Sigmoid colon (tissue), 7 donors: ENCODE measurements at places on chromosomes 16 and 17.
A peak's percentile ranks its signal among the peaks of the same experiment; 100 is the strongest.

GRCh38 chr17:62084585-62084984 is 19.5 kb upstream of the MED13 start:
- no peak for DNase-seq

GRCh38 chr16:74448990-74449389 is 27.7 kb upstream of the CLEC18B start:
- DNase-seq = peak; percentile 87

GRCh38 chr17:7841396-7841914 is 7.4 kb downstream of the KDM6B start:
- DNase-seq = peak; percentile 97

DNA sequence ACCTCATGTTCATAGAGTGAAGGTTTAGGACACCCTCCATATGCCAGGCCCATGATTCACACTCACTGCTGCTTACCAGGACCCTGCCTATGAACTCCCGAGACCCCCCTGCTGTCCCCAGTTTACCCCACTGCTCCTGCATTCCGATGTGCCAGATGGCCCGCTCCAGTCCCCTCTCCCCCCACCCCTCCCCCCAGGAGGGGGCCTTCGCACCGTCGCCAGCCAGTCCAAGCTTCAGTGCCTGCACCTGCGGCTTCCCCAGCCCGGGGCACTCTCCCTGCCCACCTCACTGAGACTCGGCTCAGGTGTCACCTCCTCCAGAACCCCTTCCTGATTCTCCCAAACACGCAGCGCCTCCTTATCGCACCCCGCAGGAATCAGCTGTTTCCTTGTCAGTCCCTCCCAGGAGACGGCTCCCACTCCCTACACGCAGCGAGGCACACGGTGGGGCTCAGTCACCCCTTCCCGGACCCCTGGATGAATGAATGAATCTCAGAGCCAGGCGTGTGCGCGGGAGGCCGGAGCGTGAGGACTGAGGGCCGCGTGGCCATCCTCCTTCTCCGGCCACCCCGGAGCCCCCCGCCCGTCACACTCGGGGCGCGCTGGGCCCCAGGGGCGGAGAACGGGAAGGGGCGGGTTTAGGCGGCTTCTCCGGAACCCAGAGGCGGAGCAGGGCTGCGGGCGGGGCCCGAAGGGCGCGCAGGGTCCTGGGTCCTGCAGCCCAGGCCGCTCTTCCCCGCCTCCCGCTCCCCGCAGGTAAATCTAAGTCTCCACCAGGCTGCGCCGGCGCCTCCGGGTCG is 1.6 kb downstream of the MYO1C start:
- DNase-seq = peak; percentile 83

- no peak for DNase-seq
Measured at GRCh38 chr17:78082988-78083387, 45.6 kb downstream of the TMC6 start.

- DNase-seq = peak; percentile 74
Measured at GRCh38 chr17:32876417-32877163, at the start of gene MYO1D. TSS of gene MYO1D (minus strand) at chr17:32877124. CDS start at chr17:32876872, 252 bp downstream.

- DNase-seq = no peak
Measured at GRCh38 chr17:17440938-17441675, 35.7 kb upstream of the MED9 start.

DNA sequence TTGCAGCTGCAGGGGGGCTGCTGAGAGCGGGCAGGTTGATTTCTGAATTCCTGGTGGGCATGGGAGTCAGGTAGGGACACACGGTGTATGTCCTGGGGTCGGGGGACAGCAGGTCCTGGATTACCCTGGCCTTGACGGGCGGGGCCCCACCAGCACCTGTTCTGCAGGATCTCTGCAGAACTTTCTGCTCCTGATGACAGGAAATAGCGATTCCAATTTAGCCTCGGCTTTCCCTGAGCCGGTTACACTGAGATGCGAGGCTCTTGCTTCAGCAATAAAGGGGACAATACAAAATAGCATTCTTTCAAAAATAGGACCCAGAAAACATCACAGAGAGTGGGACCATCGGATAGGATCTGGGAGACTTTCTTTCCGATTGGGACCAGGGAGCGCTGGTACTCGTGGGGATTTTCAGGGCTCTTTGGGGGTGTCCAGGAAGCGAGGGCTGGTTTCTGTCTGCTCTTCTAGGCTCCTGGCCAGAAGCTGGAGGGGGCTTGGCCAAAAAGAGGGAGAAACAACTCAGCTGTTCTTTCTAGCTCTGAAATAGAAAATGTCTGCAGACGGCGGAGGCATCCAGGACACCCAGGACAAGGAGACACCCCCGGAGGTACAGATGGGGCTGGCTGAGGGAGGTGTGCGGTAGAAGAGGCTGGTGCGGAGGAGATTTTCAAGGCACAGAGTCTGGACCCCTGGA is 642 bp downstream of the ZNF205 start:
- DNase-seq = peak; percentile 77

DNA sequence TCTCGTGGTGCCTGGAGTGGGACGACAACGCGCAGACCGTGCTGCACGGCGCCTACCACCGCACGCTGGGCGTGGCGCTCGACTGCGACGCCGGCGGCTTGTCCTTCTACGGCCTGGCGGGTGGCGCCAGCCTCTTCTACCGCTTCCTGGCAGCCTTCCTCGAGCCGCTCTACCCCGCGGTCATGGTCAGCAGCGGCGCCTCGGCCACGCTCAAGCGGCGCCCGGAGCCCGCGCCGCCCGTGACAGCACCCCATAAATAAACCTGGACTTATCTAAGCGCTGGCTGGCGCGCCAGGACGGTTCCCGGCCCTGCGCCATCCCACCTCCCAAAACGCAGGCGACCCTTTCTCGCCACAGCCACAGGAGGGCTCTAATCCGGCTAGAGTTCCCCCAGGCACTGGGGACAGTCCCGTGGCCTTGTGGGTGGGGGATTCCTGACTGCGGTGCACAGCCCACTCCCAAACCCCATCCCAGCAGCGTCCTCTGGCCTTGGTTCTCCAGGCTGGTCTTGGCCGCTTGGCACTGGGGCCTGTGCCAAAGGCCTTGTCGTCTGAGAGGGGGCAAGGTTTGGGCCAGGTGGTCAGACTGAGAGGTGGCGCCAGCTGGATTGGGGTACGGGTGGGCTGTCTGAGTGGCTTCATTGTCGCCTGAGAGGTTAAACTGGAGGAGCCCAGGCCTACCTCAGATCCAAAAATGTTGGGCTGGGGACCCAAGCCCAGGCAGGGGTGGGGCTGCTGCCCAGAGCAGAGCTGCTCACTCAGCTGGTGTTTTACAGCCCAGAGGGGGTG is 10.1 kb upstream of the SLC16A5 start:
- DNase-seq = peak; percentile 89

- no peak for DNase-seq
Measured at GRCh38 chr17:71023249-71024030, 854.1 kb downstream of the KCNJ2 start.

GRCh38 chr17:58172369-58173071 is 5.7 kb downstream of the OR4D2 start:
- no peak for DNase-seq

DNA sequence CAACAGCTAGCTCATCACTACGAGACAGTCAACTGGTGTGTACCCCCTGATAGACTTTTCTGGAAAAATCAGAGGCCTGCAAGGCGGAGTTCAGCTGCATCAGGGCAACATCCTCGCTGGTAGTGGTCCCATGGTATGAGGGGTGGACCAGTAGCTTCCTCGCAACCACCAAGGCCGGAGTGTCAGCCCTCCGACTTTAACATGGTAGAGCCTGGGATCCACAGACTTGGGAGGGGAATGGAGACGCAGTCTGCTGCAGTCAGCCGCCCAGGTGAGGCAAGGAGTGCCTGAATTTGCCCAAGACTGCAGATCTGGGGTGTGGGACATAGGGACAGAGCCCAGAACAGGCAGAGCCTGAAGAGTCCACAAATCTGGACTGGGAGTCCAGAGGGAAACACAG is 13.4 kb downstream of the ZG16B start:
- DNase-seq = no peak

DNA sequence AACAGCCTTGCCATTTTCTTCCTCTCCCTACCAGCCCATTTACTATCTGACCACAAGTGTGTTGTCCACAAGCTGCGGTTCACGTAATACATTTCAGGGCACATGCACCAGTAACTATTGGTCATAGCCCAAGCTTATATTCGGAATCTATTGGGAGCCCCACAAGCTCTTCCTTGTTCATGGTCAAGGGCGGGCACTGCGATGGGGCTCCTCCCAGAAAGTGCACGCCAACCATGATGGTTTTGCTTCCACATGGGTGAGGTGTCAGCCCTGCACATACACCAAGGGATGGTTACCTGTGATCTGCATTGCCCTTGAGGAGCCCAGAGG is 12.1 kb downstream of the THRA start:
- no peak for DNase-seq

DNA sequence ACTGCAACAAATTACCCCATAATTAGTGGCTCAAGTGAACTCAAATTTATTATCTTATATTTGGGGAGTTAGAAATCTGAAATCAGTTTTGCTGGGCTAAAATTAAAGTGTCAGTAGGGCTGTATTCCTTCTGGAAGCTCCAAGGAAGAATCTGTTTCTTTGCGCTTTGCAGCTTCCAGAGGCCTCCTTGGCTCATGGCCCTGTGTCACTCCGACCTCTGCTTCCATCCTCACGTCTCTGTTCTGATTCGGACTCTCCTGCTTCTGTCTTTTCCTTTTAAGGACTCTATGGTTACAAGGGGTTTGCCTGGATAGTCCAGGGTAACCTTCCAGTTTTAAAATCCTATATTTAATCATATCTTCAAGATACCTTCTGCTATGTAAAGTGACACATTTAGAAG is 232.1 kb downstream of the CA10 start:
- DNase-seq = no peak
